Pons (tissue), 1 donor: ENCODE measurements at places on chromosomes 5 and 9.

DNA sequence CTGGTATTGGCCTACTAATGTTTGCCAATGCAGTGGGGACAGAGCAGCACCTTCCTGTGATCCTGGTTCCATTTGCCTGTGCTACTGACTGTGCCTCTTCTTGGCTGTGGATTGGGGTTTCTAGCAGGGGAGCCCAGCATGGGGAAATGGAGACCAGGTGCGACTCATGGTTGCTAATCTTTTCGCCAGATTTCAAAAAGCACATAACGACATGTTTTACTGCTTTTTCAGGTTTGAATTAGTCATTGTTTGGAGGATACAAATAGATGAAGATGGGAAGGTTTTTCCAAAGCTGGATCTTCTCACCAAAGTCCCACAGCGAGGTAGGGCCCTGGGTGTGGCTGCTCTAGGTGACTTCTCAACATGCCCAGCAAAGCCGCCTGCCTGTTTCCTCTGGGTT, 57.6 kb downstream of the IPPK start:
- no peak for DNase-seq

- DNase-seq = no peak
These were observed 15.4 kb downstream of the FBXL17 start for GRCh38 chr5:108366500-108366899.

- no peak for DNase-seq
These were observed 438.9 kb downstream of the ARHGEF28 start for GRCh38 chr5:74064911-74065310.

- no peak for DNase-seq
These were observed 4.4 kb upstream of the PAX5 start for GRCh38 chr9:37038302-37038942.

GRCh38 chr5:175734016-175734415, 76.1 kb downstream of the HRH2 start:
- DNase-seq = no peak

- DNase-seq = no peak
These were observed 530 bp downstream of the BBLN start for GRCh38 chr9:128160603-128160987.

GRCh38 chr9:13082796-13083195, 196.7 kb downstream of the MPDZ start:
- no peak for DNase-seq

DNA sequence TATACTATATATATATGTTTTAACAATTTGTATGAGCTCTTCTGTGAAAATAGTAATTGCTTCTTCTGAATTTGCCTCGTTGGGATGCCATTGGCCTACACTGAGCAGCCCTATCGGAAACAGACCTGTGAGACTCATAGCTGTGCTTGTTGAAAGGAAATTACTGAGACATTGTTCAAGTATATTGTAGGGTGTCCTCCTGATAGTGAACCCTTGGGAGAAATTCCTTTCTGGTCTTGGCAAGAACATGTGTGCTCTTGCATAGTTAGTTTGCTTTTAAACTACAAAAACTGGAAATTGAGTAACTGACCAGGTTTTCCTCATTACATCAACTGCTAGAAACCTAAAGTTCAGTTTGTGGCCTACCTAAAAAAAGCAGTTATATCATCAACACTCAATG, 160.9 kb downstream of the LURAP1L start:
- DNase-seq = no peak

- DNase-seq = no peak
These were observed 75.4 kb downstream of the CFAP77 start for GRCh38 chr9:132485393-132485792.

- no peak for DNase-seq
These were observed 204.8 kb upstream of the KLF4 start for GRCh38 chr9:107694390-107694789.
